ENCODE measurements at places on chromosomes 12 and 14.

DNA sequence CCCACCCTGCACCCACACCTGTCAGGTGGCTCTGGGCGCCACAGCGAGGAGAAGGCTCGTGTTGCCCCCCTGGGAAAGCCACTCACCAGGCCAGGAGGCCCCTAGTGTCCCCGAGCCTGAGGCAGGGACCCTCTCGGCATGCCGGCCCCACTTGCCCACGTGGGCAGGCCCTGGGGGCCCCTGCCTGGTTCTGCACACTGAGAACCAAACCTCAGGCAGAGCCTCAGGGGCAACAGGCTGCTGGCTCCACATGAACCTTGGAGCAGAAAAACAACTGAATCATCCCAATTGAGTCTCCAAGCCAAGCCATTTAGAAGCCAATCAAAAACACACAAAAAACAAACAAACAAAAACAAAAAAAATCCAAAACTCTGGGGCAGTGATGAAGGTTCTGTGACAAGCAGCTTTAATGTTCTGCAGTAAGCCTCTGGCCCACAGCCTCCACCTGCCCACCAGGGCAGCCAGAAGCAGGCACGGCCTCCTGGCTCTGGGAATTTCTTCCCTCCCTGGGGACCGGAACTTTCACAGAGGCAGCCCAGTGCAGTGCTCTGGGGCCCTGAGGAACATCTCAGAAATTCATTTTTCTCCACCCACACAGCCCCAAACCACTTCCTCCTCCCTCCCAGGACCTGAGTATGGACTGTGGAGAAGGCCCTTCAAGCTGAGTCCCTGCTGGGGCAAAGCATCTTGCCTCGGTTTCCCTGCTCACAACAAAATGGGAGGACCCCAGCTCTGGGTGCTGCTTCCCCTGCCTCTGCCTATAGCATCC is 90.2 kb downstream of the CHGA start:
- DNase-seq, result peak; percentile 67

GRCh38 chr14:22531451-22532344 is 57.3 kb downstream of the DAD1 start:
- DNase-seq, result no peak

GRCh38 chr14:35123388-35123703 is 994 bp downstream of the PRORP start:
- DNase-seq, result no peak

GRCh38 chr12:20410734-20411133 is 42.4 kb downstream of the PDE3A start:
- DNase-seq, result no peak

- DNase-seq, result peak; percentile 39
Measured at GRCh38 chr12:13124656-13125505, 21.4 kb upstream of the GSG1 start.

GRCh38 chr14:36998686-36999085 is 173.7 kb downstream of the SLC25A21 start:
- no peak for DNase-seq

DNA sequence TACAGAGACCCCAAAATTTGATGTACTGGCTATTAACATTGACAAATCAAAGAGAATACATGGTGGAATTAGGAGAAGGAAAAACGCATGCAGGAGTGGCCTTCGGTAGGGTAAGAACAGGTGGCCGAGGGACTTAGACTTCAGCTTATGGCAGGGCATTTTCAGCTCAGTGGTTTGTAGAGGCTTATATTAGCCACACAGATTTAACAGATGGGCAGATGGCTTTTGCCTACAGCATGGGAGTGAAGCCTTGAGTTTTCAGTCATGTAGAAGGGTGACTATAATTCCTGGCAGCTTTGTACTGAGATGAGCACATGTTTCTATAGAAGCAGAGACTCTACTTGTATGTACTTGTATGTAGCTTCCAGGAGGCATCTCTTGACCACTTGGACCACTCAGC is 40.9 kb upstream of the PLEKHA5 start:
- no peak for DNase-seq

DNA sequence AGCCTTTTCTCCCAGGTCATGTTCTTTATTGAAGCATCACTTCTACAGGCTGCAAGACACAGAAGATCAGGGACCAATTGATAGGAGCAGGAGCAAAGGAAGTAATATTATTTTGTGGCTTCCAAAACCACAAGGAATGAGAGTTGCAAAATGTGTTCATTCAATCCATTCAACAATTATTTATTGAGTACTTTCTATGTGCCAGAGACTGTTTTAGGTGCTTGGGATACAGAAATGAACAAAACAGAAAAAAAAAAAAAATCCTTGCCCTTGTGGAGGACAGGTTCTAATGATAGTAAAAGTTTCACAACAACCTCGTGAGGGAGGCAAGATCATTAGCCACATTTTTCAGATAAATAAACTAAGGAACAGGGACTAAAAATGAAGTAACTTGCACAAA is 20.1 kb upstream of the DACT1 start:
- no peak for DNase-seq

DNA sequence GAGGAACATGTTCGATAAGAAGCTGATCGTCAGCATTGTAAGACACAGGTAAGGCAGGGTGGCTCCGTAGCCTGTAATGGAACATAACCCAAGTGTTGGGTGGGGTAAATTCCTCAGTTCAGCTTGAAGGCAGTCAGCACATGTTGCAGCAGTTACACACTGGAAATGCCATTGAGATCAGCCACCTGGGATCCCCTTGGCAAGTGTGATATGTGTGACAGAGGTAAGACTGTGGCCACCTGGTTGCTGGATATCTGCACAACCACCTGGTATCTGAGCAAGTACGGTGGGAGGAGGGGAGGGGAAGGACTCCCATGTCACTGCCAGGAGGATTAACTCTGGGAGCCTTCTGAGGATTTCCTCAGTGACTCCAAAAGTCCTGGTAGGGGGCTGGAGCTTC is 158.0 kb upstream of the CAND1 start:
- DNase-seq, result no peak

DNA sequence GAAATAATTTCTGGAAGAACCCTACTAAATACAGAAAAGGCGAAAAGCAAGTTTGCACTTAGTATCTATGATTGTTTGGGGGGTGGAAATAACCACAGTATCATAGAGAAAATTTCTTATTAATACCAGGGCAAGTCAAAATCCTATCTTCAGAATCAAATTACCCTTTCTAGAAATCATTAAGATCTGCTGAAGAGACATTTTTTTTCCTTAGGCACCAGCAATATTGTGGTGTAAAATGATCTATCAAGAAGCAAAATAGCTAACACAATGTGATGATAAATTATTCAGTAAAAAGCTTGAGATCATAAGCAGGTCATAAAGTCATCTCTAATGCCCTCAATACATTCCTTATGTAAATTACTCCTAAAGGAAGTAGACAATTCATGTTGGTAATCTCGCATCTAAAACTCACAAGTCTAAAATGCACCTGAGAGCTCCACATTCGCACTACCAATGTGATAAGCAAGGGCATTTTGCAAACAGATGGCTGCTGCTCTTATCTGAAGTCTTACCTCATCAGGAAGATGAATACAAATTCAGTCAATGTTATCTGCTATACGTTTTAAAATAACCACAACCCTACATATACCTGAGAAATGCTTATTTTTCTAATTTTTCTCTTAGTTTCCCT is 14.6 kb downstream of the HEATR5A start:
- no peak for DNase-seq

- no peak for DNase-seq
Measured at GRCh38 chr14:62053188-62053587, 291.0 kb downstream of the SNAPC1 start.

DNA sequence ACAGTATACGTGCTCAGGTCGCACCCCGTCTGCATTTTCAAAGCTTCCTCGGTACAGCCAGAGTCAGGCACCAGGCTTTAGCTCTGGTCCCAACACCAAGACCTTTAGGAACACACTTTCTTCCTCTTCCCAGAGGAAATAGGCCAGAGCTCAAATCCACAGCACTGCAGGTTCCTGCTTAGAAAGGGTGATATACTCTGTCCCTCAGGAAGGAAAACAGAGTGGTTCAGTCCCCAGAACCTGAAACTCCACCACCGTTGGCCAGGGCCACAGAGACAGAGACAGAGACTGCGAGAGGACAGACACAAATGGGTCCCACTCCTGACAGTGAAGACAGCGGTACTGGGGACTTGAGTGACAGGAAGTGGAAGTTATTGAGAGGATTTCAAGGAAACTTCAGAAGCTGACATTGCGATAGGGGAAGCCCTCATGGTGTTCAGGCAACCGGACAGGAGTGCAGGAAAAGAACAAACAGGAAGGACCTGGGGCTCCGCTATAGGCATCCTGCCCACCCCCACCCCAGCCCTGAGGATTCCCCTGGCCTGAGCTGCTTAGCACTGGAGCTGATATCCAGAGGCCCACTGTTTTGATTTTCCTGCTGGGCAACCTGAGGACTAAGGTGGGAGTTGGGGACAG is 5.5 kb upstream of the KRT8 start:
- no peak for DNase-seq

DNA sequence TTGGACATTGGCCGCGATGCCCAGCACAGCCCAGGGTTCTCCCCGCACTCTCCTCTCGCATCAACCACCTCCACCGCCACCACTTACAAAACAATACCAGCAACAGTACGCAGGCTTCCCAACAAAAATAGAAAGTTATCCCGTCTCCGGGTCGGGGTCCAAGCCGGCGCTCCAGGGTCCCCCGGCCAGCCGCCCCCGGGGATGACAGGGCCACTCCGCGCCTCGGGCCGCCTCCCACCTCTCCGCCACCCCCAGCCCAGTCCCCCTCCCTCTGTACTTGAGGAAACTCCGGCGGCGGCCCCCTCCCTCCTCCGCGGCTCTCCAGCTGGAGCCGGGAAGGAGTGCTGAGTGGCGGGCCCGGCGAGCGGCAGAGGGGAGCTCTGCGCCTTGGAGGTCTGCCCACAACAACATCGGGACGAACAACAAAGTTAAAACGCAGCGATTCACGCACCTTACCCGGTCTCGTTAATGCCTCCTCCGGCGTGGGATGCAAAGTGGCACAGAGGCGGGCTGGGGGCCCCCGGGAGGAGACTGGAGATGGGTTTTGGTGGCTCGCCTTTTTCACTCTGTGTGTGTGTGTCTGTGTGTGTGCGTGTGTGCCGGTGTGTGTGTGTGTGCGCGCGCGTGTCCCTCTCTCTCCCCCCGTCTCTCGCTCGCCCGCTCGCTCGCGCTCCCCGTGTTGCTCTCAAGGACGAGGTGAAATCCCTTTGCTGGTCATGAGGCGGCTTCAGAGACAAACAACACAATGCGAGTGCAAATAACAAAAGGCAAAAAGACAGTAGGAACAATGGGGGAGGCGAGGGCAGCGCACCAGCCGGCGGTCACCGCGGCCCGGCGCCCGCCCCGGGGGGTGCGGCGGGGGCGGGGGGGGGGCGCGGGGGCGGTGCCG is 386.8 kb downstream of the BCAT1 start:
- DNase-seq, result peak; percentile 50

- DNase-seq, result no peak
Measured at GRCh38 chr12:64716839-64717455, 42.3 kb downstream of the GNS start.

GRCh38 chr12:79194595-79194994 is 330.0 kb downstream of the SYT1 start:
- no peak for DNase-seq

DNA sequence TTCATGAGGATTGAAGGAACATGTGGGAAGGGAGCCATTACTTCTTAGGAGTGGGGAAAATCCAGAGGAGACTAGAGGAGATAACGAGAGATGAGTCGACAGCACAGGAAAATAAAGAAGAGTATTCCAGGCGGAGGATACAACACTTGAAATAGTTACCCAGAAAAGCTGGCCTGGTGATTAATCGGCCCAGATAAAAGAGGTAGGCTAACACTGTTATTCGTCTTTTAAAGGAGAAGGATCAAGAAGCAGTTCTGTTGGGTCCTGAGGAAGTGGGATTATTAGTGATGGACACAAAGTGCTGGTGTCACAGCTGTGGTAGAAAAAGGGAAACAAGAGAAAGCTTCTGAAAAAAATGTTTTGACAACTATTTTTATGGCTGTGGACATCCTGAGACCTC is 425.3 kb downstream of the ZFP36L1 start:
- DNase-seq, result peak; percentile 60

- no peak for DNase-seq
Measured at GRCh38 chr14:52279408-52279807, 11.9 kb downstream of the PTGDR start.

- no peak for DNase-seq
Measured at GRCh38 chr14:72745546-72745945, 148.4 kb downstream of the DPF3 start.

DNA sequence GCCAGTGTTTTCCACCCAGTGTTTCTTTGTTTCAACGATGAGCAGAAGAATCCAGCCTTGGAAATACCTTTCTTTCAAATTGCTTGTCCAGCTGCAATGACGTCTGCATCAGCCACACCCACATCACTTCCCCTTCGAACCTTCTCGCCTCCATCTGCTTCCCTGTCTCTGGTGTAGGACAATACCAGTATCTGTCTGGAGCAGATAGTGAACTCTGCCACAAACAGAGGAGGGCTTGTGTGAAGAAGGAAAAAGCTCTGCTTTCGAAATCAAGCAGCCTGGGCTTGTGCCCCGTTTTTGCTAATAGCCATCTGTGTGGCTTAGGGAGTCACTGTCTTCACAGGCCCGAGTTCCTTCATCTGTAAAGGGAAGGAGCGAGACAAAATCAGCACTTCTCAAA is 415.4 kb downstream of the ZFP36L1 start:
- DNase-seq, result peak; percentile 85

DNA sequence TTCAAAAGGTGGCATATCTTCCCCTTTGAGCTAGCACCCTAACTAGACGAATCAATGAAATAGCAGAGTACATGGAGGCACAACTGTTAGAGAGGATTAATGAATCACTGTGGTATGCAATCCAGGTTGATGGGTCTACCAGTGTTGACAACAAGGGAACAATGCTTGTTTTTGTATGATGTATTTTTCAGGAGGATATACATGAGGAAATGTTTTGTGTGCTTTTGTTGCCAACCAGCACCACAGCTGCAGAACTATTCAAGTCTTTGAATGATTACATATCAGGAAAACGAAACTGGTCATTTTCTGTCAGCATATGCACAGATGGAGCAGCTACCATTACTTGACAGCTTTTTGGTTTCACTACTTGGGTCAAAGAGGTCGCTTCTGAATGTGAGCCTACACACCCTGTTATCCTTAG is 142.6 kb downstream of the GPHN start:
- DNase-seq, result no peak

DNA sequence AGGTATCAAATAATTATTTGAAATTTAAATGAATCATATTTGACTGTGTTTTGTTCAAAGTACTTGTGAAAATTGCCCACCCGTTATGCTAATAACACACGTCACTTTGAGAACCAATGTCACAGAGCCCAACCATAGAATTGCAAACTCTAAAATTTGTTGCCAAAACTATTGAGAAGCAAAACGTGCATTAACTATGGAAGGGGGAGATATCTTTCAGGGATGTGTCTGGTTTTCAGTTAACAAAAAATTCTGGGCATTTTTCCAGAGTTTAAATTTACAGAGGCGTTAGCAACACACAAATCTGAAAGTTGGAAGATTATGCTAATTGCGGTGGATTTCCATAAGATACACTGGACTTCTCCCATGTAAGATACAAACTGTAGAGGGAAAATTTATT is 371.8 kb upstream of the E2F7 start:
- DNase-seq, result no peak

- DNase-seq, result no peak
Measured at GRCh38 chr12:41288142-41288811, 100.2 kb downstream of the PDZRN4 start.

DNA sequence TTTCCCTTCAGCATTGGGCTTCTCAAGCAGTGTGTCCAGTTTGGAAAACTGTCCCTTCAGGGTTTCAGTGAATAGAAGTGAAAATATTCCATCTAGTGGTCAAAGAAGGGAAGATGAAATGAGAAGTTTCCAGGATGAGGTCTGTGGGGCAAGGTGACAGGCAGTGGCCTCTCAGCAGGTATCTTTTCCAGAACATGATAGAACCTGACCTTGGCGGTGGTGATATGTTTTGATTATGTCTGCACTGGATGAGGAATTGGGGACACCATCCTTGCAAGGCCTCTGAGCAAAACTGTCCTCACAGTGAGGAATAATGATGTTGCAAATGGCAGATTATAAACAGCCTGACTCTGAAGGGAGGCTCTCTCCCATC is 4.7 kb downstream of the GPX2 start:
- DNase-seq, result no peak

Measured in suppressor macrophage treated with lipopolysaccharide for 4 hours (primary cell).